ENCODE measurements at places on chromosomes 3 and 15.

DNA sequence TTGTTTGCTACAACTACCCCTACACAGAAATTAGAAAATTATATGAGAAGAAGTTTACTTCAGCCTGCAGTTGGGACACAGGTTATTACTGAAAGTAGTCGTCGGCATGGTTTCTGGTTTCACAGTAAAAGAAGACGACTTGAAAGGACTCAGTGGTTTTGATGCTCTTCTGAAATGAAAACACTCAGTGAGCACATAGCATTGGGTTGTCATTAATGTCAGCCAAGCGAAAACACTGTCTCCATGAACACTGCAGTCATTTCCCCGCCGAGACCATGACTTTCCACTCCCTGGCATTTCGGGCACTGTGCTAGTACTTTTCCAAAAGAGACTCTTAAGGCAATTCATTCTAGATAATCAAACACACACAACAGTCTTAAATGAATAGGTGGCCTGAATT is 69.2 kb upstream of the ICE2 start:
- no peak for DNase-seq

GRCh38 chr3:169493521-169494141 is 169.9 kb downstream of the MECOM start:
- no peak for DNase-seq

- DNase-seq, result no peak
These were observed 1042.7 kb downstream of the MCTP2 start for GRCh38 chr15:95274101-95274500.

DNA sequence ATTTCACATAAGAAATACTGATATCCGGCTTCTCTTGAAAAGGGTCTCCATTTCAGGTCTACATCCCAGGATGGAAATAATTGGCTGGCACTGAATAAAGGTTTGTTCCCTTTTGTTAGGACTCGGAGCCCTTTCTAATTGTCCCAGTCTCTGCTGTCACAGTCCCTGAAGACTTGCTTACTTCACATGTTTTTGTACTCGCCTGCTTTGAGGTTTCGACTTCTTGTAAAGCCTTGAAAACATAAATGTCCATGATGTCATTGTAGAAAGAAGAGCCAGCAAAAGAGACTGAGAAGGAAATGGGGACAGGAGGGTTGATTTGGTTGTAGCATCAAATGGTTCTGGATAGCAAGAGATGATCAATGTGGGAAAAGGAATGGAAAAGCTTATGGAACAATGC is 963.4 kb upstream of the SEMA6D start:
- DNase-seq, result no peak

GRCh38 chr3:51944451-51945021 is 2.4 kb downstream of the PARP3 start:
- DNase-seq, result no peak

DNA sequence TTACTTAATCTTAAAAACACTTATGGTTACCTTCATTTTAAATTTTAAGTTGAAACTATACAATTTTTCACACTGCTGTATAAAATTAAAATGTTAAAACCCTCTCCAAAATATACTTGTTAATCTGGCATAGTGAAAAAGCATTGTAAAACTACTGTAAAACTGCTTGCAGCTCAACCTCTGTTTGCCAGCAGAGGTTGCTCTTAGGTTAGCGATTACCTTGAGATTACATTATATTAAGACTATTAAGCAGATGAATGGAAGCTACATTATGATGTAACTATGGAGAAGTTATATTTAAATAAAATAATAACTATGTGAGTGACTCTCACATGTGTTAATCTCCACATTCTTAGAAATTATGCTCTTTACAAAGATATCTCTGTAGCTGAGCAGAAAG is 143.6 kb upstream of the SLITRK3 start:
- no peak for DNase-seq

GRCh38 chr15:40894681-40895448 is 615 bp downstream of the VPS18 start:
- no peak for DNase-seq

DNA sequence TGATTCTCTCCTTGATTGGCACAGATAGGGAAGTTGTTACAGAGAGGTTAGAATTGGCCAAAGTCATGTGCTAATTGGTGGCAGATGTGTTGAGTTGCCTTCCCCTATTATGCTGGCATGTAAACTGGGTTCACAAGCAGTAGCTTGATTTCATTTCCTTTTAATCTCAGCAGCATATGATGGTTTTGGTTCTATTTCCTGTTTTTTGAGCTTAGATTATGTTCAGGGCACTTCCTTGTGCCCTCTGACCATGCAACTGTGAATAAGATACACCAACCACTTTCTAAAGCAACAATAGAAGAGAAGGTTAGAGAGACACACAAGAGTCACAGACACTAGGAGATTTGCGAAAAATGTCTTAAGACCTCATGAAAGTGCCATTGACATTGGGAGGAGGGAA is 16.5 kb downstream of the HPS3 start:
- DNase-seq, result peak; percentile 22

DNA sequence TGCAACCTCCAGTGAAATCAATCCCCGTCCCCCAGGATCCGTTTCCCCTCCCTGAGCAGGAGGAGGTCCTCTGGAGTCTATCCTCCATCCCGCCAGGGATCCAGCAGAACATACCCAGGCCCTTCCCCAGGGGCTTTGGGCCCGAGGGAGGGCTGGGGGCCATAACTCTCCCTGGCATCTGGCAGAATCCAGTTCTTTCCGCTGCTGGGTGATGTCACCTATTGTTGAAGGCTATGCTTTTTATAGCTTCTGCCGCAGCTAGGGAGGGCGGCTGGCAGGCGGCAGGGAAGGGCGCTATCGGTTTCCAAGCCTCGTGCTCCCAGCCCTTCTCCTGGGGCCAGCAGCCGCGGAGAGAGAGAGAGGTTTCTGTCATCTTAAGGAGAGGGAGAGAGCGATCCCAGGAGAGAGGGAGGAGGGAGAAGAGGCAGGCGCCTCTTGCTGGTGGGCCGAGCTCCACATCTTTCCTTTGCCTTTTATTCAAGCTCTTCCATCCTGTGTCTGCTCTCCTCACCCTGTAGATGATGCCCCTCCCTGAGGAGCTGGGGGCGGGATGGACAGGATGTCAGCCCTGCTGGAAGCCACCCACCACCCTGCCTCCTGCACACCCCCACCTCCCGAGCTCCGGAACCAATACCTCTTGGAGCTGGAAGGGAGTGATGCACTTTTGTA is 120.1 kb downstream of the ANP32A start:
- DNase-seq, result peak; percentile 78

- DNase-seq, result no peak
These were observed 26.8 kb upstream of the CHRM5 start for GRCh38 chr15:33941279-33942063.

- DNase-seq, result peak; percentile 76
These were observed 187.1 kb upstream of the DNAJC19 start for GRCh38 chr3:181176601-181177000.

GRCh38 chr15:39144613-39145499 is 436.0 kb upstream of the THBS1 start:
- DNase-seq, result no peak

DNA sequence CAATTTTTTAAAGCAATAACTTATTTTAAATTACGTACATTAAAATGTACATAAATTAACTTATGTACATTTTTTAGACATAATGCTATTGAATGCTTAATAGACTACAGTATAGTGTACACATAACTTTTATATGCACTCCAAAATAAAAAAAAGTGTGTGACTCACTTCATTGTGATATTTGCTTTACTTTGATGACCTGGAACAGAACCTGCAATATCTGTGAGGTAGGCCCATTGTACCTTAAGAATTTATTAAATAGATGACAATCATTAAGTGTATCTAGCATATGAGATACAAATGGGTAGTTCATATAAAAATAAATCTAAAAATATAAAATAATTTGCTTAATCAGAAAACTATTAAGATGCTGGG is 276.7 kb downstream of the NFKBIZ start:
- DNase-seq, result no peak

DNA sequence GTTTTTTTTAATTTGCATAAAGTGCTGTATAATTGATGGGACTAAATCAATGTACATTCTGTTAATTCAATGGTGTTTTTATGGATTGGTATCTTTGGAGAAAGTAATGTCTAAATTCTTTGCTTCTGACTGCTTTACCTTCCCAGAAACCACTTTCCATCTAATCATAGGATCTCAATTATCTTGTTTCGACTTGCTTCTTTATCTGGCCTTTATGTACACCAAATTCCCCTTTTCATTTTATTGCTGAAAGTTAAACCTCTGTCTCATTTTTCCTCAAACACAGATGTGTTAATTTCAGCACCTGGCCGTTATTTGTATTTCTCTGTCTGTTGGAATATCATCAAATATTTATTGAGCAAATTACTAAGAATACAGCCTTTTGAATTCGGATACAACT is 287.3 kb upstream of the GBE1 start:
- DNase-seq, result no peak

GRCh38 chr3:87175732-87176131 is 51.4 kb upstream of the CHMP2B start:
- DNase-seq, result no peak

DNA sequence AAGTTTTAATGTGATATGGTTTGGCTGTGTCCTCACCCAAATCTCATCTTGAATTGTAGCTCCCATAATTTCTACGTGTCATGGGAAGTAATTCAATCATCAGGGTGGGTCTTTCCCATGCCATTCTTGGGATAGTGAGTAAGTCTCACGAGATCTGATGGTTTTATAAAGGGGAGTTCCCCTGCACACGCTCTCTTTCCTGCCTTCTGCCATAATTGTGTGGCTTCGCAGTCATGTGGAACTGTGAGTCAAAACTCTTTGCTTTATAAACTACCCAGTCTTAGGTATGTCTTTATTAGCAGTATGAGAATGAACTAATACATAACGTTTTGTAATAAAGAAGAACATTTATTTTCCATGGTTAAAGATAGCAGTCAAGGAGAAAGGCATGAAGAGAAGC is 39.2 kb upstream of the GOLIM4 start:
- no peak for DNase-seq

DNA sequence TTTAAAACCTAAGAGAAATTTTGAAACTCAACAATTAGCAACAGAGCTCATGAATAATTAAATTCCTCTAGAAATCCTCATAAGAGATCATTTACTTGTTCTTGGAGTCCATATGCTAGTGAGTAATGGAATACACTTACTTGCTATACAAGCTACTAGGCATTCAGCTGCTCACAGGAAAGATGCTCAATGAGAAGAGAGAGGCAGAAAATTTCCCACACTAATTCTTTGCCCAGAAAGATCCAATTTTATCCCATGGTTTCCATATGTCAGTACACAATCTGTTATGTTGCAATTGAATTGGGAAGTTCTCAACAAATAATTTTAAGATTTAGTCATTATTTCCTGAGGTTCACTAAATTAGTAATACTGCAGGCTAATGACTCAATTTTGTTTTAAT is 310.4 kb downstream of the RYR3 start:
- no peak for DNase-seq

DNA sequence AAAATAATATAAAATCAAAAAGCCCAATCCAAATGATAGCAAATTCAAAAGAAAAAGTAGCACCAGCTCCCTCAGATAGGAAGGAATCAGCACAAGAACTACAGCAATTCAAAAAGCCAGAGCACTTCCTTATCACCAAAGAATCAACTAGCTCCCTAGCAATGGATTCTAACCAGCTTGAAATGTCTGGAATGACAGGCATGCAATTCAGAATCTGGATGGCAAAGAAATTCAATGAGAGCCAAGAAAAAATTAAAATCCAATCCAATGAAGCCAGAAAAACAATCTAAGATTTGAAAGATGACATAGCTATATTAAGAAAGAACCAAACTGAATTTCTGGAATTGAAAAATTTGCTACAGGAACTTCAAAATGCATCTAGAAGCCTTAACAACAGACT is 1334.4 kb upstream of the ALCAM start:
- no peak for DNase-seq

DNA sequence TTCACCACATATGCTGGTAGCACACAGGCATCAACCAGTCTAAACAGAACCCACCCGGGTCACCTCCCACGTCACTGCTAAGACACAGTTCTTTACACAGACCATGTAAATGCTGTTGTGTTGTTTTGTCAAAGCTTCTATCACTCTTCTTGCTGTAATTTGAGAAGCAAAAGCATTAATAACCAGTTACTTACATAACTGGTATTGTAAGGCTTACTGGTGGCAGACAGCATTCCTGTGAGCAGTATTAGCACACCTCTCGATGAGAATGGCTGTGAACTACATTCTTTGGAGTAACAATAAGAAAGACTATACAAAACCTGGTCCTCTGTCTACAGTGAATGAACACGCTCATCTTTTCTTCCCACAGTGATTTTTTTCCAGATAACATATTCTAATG is 479.2 kb downstream of the LPP start:
- no peak for DNase-seq

- no peak for DNase-seq
These were observed 218.1 kb downstream of the TP63 start for GRCh38 chr3:189849262-189849661.

GRCh38 chr15:78080088-78080460 is 2.6 kb upstream of the TBC1D2B start:
- no peak for DNase-seq

DNA sequence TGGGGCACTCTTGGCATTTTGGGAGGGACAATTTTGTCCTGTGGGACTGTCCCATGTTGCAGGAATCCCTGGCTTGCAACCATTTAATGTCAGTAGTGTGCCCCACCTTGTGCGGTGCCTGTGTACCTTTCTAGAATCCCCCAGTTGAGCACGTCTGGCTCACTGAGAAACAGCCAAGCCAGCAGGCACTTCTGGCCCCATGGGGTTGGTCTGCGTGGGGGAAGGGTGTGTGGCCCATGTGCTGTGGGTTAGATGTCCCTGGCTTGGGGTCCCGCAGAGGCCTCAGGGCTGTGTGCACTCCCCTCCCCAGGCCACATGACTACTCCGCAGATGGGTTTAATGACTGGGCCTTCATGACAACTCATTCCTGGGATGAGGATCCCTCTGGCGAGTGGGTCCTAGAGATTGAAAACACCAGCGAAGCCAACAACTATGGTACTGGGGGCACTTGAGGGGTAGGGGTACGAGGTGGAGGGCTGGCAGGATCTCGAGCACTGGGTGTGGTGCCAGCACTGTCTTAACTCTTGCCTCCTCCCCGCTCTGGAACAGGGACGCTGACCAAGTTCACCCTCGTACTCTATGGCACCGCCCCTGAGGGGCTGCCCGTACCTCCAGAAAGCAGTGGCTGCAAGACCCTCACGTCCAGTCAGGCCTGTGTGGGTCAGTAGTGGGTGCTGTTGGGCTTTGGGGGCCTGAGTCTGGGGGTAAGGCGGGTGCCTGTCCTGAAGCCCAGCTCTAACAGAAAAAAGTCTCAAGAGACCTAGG is 3.7 kb upstream of the FES start:
- DNase-seq, result no peak

GRCh38 chr15:99923711-99924110 is 190.5 kb upstream of the LYSMD4 start:
- DNase-seq, result no peak

- DNase-seq, result no peak
These were observed 476.4 kb upstream of the KCNMB2 start for GRCh38 chr3:178059836-178060235.

- DNase-seq, result no peak
These were observed 66.5 kb upstream of the CMTM7 start for GRCh38 chr3:32325201-32325600.

GRCh38 chr3:104190681-104191080 is 1176.0 kb upstream of the ALCAM start:
- DNase-seq, result no peak
